AG09319 (cell line): ENCODE measurements at places on chromosomes 13 and 19.

GRCh38 chr19:46022431-46023310 is at the start of gene PGLYRP1:
Gene PGLYRP1, minus strand, starts transcription at chr19:46023053. Its CDS starts 32 bp downstream, at chr19:46023021.
- DNase-seq, result no peak

GRCh38 chr13:40522282-40522681 is 144.2 kb downstream of the FOXO1 start:
- no peak for DNase-seq

- DNase-seq, result no peak
Observed at GRCh38 chr13:102261809-102262208, 140.0 kb downstream of the FGF14 start.

DNA sequence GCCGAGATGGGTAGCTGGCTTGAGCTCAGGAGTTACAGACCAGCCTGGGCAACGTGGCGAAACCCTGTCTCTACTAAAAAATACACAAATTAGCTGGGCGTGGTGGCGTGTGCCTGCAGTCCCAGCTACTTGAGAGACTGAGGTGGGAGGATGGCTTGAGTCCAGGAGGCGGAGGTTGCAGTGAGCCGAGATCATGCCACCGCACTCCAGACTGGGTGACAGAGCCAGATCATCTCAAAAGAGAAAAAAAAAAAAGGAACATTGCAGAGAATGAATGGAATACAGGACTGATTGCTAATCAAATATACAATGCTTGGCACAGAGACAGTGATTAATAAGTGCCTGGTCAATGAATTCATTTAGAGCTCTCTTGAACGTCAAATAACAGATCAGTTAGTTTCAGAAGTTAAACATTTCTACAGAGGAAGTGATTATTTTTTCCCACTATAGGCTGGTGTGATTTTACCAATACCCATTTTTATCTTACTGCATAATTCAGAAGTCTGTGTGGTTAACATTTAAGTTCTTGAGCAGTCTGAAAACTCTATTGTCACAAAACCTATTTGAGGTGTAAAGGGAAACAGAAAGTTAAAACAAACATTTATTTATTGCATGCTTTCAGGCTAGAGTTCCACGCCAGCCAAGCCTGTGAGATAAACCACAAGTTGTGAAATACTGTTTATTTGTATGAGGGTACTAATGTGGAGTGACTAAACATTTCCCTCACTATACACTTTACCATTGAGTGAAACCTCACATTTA is 7.7 kb upstream of the TBC1D4 start:
- DNase-seq, result peak; percentile 45

DNA sequence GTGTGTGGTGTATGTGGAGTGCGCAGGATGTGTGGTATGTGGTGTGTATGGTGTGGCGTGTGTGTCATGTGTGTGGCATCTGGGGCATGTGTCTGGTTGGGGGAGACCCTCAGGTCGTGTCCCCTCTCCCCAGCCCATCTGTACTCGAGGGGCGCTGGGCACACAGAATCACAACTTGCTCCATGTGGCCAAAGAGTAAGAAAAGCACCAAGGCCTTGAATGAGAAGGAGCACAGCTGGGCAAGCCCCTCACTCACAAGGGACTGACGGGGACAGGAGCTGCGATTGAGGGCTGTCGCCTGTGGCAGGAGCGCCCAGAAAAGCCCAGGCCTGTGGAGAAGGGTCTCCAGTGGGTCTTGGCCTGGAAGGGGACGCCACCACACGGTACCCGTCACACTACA is 62.8 kb downstream of the PEPD start:
- no peak for DNase-seq

DNA sequence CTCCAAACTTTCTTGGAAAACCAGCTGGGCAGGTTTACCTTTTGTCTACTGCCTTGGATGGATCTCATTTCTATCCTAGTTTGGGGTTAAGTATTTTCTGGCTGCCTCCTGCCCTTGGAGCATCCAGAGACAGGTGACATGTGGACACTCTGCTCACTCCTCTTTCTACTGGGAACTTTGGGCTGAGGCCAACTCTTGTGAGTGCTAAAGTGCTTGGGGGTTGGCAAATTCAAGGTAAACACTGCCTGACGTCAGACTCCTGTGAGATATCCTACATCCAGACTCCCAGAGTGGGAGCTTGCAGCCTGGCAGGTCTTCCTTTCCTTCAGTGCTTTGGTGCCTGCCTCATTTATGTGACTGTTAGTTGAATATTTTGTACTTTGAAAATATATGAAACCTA is 388.1 kb downstream of the KCNRG start:
- no peak for DNase-seq
